ENCODE measurements at places on chromosomes 2 and 18. TPM values are rescaled to one million over a fixed set of nuclear protein-coding genes. Genes with fewer than 3 reads are reported as not detected.

The UGT1A8 gene
- total RNA-seq, result 4.4 TPM

The HOXD13 gene
- total RNA-seq, result not detected

The SF3B1 gene
- 313 TPM for total RNA-seq

The MAB21L4 gene
- total RNA-seq, result 2.5 TPM

The SPR gene
- 17.1 TPM for total RNA-seq

The DPP4 gene
- 2.1 TPM for total RNA-seq

The ZNF519 gene
- 13.2 TPM for total RNA-seq

The CIDEA gene
- not detected for total RNA-seq

Measured in ureter (tissue), 1 donor.